ENCODE measurements at places on chromosomes 2 and 18. TPM values are rescaled to one million over a fixed set of nuclear protein-coding genes. Genes with fewer than 3 reads are reported as not detected.

- DNase-seq = no peak
Measured at GRCh38 chr2:40257340-40258134, 194.4 kb downstream of the SLC8A1 start.

DNA sequence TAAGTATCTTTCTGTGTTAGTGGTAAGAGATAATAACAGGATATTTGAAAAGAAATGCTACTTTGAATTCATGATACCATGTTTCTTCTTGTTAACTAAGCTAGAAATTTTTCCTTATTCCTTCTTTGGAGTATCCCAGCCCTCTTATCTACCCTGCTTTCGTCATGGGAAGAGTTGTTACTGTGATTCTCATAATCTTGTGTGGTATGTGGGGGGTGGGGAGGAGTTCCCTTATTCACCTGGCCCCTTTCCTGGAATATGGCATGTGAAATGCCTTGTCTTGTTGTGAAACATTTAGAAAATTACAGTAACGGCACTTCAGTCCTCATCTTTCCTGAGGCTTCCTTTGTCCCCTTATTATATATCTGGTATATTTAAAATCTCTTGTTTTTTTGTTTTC lies 129.9 kb downstream of the NCOA1 start:
- DNase-seq = no peak

The RPL31 gene
- 1,064 TPM for total RNA-seq

- no peak for DNase-seq
Measured at GRCh38 chr2:1070601-1071000, 120.0 kb downstream of the SNTG2 start.

DNA sequence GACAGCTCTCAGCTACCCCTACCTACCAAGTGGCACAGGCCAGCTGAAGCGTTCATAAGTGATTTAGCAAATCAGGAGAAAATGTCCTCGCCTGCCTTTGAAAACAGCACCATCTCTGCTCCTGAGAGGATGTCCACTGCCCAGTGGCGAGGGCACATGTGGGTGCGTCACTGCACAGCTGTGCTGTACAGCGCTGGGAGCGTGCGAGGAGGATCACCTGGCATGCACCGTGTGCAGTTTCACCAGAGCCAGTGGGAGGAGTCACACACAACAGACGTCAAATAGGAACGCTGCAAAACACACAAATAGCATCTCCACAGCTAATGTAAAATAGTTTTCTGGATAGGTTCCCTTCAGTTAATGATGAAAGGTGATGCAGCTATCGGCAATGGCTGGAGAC lies 154.1 kb downstream of the HDAC4 start:
- DNase-seq = no peak

The G6PC2 gene
- not detected for total RNA-seq

DNA sequence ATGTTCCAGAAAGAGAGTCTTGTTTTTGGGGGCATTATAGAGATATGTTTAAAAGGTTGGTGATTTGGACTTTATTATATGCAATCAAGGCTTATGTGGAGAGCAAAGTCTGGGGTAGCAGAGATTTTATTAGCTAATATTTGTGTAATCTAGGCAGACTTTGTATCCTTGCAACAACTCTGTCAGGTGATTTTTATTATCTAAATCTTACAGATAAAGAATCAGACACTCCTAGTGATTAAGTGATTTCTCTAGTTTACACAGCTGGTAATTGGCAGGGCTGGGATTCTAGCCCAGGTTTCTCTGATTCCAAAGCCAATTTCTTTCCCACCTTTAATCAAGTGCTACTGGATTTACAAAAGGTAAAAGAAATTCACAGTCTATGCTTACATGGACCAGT lies 33.3 kb upstream of the NCK2 start:
- no peak for DNase-seq

- DNase-seq = no peak
Measured at GRCh38 chr2:232770207-232770606, 6.2 kb downstream of the KCNJ13 start.

The RSAD2 gene
- 5.8 TPM for total RNA-seq

DNA sequence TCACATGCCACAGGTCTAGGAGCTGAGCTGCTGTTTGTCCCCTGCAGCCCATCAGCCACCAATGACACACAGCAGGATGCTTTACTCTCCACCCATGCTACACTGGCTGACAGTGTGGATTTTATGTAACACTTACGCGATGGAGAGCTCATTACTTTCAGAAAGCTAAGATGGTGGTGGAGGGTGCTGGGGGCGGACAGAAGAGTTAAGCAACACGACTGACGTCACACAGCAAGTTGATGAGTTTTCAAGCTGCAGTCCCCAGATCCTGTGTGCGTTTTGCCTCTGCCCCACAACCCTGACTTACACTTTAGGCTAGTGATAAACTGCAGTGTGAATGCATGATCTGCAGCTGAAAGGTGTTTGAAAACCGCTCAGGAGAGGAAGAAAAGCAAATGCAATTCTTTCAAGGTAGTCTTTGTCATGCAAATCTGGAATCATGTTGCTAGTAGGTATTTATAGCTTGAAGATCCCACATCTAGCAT lies 42.4 kb downstream of the MRPS5 start:
- DNase-seq = no peak

DNA sequence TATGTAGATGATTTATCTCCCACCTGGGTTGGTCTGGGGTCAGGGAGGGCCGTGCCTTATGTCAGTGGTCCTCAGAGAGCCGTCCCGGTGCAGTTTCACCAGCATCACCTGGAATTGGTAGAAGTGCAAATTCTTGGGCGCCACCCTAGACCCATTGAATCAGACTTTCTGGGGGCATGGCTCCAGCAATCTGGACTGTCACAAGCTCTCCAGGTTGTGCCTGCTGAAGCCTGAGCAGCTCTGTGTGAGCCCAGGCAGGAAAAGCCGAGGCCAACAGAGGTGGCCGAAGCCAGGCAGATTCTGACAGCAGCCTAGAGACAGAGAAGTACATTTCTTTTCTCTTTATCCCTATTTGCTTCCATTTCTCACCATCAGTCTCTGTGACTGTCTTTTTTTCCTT lies 98.4 kb upstream of the SEC11C start:
- DNase-seq = no peak

DNA sequence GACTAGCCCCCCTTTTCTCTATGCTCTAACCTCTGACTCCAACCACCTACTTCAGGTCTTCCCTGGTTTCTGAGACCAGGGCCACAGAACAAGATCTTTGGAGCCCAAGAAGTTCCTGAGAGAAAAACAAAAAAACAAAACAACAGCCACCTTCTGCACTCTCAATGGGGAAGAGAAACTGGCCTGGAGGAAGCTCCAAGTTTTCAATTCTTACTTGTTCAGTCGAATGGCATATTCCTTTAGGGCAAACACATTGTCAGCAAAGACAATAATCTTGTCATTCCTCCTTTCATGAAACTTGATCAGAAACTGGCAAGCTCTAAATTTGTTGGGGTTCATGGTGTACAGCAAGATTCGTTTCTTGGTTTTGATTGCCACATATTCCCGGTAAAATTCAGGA lies 15.0 kb downstream of the ERCC3 start:
- no peak for DNase-seq

DNA sequence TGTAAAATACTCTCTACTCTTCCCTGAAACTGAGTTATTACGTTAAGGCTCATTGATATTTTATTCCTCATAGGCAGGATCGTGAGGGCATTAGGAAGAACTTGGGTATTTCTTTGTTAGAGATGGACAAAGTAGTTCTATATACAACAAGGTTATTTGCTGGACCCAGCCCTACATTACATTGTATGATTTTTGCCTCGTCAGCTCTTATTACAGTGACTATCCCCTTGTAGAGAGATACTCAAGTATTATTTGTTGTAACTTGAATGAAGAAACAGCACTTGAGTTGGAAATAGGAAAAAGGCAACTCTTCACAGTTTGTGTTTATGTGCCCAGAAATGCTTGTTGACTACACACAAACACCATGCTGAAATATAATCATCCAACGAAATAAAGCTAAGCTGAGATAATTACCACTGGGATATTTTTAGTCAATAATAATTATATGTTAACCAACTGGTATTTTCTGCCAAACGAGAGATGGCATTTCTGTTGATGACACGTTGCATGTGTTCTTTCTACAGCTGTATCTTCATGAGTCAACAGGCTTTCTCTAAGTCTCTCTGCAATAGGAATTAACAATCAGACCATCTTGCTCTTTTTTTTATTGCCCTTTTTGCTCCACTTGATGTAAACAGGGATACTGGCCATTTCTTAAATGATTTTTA lies 947.6 kb downstream of the DPP10 start:
- DNase-seq = no peak

- DNase-seq = no peak
Measured at GRCh38 chr2:239668651-239669050, 267.8 kb upstream of the HDAC4 start.

GRCh38 chr18:58316396-58317342 lies 272.6 kb downstream of the NEDD4L start:
- DNase-seq = peak; percentile 16

GRCh38 chr2:45418532-45418931 lies 192.5 kb downstream of the SRBD1 start:
- DNase-seq = no peak

DNA sequence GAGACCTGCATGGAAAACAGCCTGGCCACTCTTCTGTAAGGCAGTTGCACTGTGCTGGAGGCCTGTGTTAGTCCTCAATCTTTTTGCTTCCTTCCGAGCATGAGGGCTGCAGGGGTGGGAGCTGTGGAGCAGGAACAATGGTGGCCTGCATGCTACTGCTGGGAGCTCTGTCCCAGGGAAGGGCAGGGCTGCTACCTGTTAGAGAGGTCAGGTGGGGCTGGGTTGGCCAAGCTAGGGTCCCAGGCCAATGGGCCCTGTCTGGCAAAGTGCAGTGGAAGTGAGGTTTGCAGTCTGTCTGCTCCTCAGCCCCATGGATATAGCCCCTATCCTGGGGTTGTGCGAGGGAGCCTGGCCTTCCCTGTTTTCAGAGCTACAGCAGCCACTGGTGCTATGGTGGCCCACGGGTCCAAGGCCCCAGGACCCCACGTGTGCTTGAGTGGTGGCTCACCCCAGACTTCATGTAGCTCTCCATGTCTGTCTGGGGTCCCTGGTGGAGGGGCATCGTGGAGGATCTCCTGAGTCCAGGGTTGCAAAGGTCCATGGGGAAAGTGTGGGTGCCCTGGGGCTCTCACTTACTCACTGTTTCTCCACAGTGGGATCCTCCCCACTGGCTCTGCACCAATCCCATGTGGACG lies 1212.6 kb upstream of the NXPH2 start:
- no peak for DNase-seq

The FAM124B gene
- 0.11 TPM for total RNA-seq

- no peak for DNase-seq
Measured at GRCh38 chr2:155412598-155412997, 714.1 kb downstream of the KCNJ3 start.

DNA sequence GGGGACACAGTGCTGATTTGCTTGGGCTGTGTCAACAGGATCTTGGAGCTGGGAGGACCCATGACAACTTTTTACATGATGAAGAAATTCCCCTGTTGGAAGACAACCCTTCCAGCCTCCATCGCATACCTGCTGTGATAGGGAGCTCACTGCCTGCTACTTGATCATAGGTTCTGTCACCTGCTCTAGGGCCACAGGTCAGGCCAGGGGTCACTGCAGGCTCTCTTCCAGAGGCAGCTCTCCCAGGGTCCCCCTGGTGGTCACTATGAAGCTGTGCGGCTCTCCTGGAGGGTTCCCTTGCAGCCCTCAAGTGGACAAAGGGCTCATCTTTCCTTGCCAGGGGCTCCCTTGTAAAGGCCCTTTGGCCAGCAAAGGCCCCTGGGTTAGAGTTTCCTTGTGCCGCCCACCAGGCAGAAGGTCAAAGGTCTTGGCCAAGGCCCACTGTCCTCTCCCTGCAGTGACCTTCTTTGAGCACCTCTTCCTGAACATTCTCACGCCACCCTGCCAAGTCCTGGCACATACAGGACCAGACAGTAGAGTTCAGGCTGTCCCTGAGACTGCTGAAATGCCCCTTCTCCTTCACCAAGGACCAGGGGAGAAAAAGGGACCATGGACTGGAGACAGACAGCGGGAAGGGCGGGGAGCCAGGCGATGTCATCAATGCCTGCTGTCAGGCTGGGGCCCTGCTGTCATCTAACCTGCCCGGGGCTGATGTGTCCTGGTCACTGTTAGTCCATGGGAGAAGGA lies 345.1 kb downstream of the DYSF start:
- DNase-seq = peak; percentile 17

DNA sequence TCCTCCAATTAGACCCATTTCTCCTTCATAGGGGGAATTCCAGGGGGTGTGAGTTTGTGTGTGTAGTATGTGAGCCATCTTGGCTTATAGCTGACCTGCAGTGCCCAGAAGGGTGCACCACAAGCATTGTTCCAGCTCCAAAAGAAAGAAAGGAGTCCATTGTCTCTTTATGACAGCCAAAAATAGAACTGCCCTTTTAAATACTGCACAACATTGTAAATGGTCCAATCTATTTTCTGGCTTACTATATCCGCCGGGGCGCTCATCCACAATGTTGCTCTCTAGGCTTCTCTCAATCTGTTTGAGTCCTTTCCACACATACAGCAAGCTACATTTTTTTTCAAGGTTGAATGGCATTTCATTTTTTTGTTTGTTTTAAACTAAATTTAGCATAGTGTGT lies 517.5 kb downstream of the STK39 start:
- no peak for DNase-seq

DNA sequence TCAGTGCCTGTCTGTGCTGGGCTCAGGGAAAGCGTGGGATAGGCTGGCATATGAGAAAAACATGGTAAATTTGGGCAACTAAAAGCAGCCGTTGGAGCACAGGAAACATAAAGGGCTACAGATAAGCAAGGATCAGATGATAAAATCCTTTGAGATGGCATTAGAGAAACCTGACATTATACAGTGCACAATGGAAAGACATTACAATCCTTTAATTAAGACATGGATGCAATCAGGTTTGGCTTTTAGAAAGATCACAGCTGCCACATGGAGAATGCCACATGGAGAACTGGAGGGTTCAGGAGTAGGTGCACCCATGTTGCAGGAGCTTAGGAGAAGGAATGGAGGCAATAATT lies 117.3 kb downstream of the CDC42EP3 start:
- no peak for DNase-seq

DNA sequence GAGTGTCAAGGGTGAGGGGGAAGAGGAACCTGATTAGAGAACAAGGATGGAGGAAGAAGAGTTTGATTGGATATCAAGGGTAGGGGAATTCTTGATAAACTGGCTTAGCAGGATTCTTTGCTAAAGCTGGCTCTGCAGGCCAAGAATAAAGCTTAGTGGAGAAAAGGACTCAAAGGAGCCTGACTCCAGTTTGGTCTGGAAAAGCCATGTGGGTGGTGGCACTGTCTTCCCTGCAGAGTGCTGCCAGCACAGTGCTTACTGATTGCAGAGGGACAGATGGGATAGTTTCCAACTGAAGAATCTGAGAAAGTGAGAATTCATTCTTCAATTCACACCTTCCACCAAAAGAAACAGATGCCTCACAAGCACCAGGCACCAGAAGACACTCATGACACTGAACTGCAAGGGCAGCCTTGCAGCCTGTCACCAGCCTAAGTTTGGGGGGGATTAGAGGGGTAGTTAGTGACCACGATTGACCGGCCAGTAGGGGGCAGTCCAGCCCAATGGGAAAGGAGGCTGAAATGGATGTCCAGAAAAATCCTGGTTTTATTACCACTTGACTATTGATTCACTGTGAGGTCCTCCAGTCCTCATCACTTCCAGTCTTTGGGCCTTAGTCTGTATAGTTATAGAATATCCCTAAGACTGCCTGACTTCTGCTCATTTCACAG lies 334.5 kb downstream of the SMAD2 start:
- peak; percentile 15 for DNase-seq

GRCh38 chr2:219446101-219446504 lies 11.5 kb downstream of the SPEG start:
- DNase-seq = peak; percentile 57

GRCh38 chr2:61272421-61273070 lies 110.6 kb downstream of the C2orf74 start:
- DNase-seq = no peak

Measured in Daoy (cell line).